Stimulated activated CD8-positive, alpha-beta memory T cell treated with anti-CD3 and anti-CD28 coated beads, Interleukin-4, amount 100 ng/mL, for 24 hours (primary cell): ENCODE measurements at places on chromosomes 4 and X.

- no peak for DNase-seq
Measured at GRCh38 chr4:36173905-36174304, 70.4 kb downstream of the ARAP2 start.

DNA sequence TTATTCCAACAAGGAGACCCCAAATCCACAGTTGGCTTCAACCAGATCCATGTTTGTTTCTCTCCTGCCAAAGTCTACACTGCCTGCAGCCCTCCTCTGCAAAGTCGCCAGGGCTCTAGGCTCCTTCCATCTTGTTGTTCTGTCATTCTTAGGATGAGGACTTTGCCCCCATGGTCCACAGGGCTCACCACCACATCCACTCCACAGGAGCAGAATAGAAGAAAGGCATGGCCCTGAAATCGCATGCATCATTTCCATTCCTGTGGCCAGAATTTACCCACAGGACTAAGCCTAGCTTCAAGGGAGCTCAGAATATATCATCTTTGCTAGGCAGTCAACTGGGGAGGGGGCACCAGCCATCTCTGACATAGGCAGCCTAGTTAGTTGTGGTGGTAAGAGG, 254.7 kb downstream of the FBXW7 start:
- no peak for DNase-seq

DNA sequence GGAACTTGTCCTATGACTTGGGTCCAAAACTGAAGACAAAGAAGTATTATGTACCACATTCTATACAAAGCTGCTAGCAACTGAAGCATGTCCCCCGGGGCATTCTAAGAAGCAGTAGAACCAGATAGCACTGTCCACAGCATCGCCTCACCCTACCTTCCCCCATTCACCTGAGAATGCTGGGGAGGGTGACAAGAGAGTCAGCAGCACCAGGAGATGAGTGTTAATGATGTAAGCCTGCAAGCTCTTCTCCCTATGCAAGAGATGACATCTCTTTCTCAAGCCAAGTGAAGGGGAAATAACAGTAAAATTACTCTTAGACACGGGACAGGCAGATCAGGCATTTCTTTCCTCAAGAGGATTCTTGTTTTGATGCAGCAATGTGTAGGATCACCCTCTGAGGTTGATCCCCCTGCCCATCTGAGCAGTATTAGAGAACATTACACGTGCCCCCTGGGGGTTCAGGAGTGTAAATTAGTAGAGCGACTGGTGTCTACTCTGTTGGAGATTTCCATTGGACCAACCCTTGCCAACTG, 13.9 kb upstream of the TLR1 start:
- no peak for DNase-seq

DNA sequence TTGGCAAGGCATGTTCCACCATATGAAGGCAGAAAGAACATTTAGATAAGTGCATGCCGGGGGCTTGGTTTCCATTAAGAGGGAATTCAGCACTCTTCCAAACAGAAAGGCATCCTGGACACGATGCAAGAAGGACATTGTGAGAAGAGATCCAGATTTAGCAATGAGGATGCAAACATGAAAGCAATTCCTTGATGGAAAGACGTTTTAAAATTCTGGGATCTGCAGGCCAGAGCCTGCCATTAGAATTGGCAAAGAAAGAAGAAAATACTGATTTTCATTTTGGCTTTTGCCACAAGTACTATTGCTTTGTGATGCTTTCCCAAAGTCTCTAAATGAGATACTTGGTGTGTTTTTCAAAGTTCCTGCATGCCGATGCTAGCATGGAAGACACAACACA, 367.6 kb downstream of the PPP3CA start:
- DNase-seq, result no peak

DNA sequence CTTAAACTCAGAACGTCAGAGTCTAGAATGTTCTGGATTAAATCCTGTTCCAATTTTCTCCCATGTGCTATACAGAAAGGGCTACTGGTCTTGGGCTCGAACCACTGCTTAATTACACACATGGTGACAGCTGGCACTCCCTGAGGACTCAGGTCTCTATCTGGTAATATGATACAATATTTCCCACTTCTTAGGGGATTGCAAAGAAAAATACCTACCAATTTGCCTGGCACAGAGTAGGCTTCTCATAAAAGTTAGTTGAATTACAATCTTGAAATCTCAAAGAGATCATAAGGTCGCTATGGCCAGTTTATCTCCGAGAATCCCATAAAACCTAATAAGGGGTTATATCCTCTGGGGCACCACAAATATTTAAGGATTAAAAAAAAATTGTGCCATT, 8.6 kb downstream of the GPM6B start:
- DNase-seq, result no peak
